WTC11 (cell line): ENCODE measurements at places on chromosomes 11 and 22.

DNA sequence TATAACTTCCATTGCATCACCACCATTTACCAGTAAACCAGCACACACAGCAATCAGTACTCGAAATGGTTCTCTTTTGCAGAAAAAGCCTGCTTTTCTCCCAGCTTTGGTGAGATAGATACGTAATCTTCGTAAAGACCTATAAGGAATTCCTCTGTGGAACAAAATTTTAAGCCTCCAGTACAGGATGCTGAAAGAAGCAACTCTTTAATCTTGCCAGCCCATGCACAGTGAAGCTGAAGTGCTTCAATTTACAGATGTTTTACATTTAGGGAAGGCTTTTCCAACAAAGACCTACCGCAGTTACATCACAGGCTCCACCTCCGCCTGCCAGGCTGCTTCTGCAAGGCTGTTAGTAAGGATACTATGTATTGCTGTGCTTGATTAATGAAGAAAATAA is 1.9 kb downstream of the ELMOD1 start:
- DNase-seq: no peak

DNA sequence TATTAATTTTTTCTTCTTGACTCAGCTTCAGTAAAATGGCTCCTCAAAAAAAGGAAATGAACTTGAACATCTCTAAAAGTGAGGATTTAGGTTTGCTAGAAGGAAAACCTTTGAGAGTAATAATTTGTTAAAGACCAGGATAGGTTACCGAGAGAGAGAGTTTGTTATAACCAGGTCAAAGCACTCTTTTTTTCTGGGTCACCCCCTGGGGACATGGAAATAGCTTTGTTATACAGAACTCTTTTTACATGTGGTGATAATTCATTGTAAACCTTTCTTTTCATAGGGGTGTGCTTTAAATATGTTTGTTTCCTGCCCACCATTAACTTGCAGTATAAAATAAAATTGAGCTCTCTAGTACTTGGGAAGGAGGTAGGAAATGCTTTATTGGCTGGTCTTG is 47.7 kb downstream of the DNAJC24 start:
- no peak for DNase-seq

DNA sequence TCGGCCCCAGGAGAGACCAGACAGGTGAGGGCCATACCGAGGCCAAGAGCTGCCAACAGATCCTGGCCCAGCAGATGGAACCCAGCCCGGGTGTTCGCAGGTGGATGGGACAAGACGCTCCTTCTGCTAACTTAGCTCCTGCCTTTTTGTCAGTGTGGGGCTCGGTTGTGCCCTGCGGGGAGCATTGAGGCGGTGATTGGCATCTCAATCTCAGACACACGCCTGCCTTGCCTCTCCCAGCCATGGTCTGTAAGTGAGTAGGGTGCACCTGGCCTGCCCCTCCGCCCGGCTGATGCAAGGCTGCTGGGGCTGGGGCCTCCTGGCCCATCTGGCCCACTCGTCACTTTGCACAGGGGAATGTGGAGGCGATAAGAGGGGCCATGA is 350.1 kb downstream of the TBC1D22A start:
- no peak for DNase-seq

DNA sequence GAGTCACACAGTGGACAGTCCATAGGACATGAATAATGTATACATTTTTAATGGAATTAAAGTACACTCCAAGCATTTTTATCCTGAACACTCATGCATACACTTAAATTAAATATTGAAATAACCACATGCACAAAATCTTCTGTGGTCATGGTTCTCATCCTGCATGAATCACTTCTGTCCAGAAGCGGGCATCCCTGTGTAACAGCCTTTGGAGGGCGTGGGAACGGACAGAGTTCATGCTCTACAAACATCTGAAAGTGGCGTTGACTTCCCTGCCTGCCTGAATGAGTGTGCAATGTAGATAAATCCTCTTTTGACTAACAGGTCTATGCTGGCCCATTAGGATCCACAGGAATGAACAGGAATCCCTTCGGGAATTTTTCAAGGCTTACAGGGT is 780.2 kb downstream of the BRD1 start:
- DNase-seq: no peak

DNA sequence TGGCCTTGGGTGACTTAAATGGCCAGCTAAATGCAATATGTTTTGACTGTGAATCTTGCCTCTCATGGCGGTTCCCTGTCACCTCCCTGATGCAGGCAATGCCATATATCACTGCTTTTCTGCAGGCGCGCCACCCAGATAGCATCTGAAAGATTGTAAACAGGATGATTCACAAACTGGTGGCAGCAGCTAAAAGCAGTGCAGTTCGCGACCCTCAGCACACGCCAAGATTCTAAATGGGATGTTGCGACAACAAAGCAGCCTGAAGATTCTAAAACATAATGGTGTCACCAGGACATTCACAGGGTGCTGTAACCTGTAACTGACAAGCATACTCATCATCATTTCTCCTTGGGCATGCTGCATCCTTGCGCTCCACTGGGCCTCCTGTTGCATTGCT is 440.4 kb upstream of the CADM1 start:
- DNase-seq: no peak

DNA sequence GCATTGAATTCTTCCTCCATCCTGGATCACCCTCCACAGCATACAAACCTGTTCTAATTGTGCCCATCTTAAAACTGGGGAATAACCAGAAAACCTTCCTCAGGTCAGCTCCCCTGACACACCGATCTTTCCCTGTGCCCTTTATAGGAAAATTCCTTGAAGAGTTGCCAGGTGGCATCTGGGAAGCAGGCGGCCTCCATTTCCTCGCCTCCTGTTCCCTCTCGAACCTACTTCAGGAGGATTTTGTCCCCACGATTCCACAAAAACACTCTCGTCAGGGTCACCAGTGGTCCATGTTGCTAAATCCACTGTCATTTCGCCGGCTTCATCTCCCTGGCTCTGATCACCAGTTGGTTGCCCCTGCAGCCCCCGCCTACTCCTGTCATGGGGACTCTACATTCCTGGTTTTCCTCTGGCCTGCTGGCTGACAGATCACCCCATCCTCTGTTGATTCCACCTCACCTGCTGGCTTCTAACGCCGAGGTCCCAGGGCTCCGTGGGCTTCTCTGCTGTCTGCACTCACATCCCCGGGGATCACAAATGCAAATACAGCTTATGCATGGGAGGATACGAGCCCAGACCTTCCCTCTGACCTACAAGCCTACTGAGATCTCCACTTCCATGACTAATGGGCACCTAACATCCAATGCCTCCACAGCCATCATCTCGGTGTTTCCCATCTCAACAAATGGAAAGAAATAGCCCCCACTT is 92.5 kb upstream of the PRDM11 start:
- DNase-seq: no peak

- DNase-seq: no peak
These were observed 8.9 kb downstream of the RELT start for GRCh38 chr11:73384872-73385689.

GRCh38 chr11:68832476-68833181 is 9.1 kb downstream of the CPT1A start:
- no peak for DNase-seq
